ENCODE measurements at places on chromosomes 5 and 9.

- DNase-seq, result no peak
Measured at GRCh38 chr9:134316449-134317160, 9.7 kb upstream of the RXRA start.

DNA sequence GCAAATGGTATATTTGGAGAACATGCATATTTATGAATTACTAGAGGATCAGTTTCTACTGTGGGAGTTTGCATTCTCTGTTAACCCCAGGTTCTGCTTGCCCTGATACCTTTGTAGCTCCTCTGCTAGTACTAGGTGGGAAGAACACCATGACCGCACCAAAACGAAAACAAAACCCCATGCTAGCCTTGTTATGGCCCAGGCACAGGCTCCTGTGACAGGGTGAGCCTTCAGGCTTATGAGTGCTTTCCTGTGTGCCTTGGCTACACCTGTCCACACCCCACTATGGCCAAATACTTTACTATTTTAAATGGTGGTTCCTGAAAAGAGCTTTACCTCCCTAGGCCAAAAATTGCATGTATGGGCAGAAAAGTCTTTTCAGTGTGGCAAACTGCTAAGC, 94.8 kb downstream of the PPIC start:
- DNase-seq, result no peak

GRCh38 chr5:157030692-157031091, 28.2 kb downstream of the HAVCR1 start:
- DNase-seq, result no peak

DNA sequence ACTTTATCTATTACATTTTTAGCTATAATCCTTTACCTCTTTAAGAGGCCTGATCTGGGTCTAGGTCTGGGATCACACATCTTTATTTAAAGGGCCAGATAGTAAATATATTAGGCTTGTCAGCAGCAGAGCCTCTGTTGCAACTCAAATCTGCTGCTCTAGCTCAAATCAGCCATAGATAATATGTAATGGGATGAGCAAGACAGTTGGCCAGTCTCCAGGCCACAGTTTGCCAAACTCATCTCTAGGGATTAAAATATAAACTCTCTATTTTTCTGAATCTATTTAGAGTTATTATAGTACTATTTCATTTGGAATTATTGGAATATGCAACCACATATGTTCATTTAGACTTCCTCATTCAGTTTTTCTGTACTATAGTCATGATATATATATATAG, 115.9 kb upstream of the MINAR2 start:
- DNase-seq, result no peak

- DNase-seq, result no peak
Measured at GRCh38 chr5:115151208-115151805, 18.4 kb downstream of the TRIM36 start.

DNA sequence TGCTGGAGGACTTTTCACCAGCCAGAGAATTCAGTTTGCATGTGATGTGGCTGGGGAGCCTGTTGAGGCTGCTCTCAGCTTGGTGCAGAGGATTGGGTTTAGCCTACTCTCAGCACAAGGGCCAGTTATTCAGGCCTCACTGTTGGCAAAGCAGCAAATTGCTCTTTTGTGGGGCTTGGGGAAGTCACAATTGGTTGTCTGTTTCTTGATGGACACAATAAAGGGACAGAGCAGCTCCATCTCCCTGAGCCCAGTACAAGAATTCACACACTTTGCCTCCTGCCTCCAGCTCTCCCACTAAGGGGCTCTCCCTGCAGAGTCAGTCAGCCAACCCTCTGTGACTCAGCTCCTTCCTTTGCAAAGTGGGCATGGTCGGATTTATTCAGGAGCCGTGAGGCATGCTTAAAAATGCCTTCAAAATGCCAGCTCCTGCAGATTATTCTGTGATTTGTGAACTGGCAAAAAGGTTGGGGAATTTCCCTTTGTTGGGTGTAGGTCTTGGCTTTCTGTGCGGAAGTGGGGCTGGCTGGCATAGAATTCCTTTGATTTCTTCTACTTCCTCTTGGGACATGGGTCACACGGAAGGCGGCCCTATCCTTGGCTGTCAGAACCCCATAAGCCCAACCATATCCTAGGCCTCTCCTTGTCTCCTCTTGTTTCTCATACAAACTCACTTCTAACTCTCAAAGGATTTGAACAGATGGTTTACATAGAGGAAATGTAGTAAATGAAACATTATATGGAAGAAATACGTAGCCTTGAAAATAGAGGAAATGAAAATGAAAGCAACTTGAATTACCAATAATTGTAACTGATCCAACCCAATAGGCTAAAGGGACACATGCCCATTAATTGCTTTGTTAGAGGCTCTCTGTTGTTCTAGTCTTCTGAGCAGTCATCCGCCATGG, 118.7 kb upstream of the CD180 start:
- peak; percentile 68 for DNase-seq

DNA sequence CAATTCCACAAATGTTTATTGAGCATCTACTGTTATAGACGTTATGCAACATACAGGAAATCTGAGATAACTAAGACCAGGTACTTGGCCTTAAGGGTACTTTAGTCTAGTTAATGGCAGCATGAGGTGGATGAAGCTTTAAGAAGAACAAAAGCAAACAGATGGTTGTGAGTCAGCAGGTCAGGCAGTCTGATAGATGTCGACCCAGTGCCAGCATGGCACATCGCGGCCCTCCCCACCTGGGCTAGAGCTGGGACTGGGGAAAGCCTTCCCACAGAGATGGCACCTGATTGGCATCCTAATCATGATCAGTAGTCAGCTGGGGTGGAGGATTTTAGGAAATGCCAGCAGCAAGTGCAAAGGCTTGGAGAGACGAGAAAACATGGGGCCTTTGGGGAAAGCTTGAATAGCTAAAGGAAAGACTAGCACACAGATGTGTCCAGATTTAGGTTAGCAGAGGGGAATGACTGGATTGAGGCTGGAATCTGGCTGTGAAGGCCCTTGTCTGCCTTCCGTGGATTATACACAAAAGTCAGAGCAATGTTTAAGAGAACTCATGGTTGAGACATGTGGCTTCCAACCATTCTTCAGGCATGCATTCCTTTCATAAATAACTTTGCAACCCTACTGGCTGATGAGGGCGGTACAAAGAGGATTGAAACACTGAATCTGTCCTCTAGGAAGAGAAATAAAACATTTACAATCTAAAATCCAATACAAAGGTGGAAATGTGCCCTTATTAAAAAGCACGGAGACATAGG, 395.4 kb upstream of the WWC1 start:
- DNase-seq, result no peak

DNA sequence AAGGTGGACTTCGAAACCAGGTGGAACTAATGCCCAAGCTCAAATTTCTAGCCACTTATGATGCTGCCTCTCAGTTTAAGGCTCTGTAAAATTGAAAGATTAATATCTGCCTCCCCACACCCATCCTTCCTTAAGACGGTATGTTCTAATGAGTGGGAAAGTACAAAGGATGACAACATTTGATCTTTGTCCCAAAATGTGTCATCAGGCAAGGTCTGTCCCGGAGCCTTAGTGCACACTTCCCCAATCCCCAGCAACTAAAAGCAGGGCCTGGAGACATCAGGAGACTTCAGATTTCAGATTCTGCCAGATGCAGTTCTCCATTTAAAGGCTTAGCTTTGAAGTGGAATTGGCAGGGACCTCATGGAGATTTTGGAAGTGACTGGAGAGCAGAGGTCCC, 316.5 kb downstream of the ASTN2 start:
- DNase-seq, result no peak

- DNase-seq, result no peak
Measured at GRCh38 chr5:17214893-17215292, 2.5 kb upstream of the BASP1 start.

DNA sequence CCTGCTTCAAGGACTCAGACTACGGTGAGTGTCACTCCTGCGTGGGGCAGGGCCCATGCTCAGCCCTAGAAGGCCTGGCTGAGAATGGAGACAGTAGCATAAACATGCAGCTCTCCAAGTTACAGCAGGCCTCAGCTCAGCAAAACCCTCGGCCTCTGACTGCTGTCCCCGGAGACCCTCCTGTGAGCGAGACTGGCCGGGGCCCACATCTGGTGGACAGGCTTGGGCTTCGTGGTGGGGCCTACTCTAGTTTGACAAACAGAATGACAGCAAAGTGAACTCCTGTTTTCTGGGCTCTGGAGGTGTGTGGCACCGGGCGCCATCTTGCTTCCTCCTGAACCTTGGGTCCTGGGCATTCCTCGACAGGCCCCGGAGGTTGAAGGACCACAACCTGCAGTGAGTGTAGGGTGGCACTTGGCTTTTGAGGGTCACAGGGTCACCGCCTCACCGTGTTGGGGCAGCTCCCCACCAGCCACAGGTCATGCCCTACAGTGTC, 97.5 kb downstream of the PHF2 start:
- no peak for DNase-seq

GRCh38 chr9:115883467-115884329, 269.9 kb upstream of the PAPPA start:
- no peak for DNase-seq

- DNase-seq, result no peak
Measured at GRCh38 chr5:92613546-92613945, 967.5 kb downstream of the NR2F1-AS1 start.

DNA sequence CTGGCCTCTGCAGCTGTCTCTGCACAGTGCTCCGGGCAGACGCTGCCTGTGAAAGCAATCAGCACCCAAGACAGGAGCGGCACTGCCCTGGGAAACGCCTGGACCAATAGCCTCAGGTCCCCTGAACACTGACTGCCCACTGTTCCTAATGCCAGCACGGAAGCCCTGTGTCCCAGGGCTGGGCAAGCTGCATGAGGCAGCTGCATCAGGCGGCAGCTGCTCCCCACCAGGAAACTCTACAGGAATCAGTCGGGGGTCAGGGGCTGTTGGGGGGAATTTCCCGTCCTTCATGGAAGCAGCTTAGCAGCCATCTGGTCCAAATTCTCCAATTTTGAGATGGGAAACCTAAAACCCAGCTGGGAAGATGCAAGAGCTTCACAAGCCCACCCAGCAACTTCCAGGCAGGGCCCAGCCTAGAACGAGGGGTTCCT, 118.6 kb downstream of the VAV2 start:
- no peak for DNase-seq

DNA sequence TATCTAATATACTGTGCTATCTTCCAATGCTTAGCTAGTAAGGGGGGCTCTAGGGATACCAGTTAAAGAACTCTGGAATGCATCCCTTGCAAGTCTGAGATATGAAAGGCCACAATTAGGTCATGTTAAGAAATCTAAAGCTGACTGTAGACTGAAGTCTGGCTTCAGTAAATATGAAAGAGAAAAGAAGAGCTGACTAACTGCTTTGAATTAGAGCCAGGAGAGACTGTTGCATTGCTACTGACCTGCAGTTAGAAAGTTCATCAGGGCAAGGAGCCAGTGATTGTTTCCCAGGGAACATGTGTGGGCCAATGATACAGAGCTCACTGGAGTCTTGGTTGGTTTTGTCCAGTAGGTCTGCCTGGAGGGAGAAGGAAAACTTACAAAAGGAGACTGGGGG, 472.1 kb upstream of the TNC start:
- DNase-seq, result no peak

GRCh38 chr9:1415146-1415545, 365.0 kb downstream of the DMRT2 start:
- DNase-seq, result no peak

- DNase-seq, result peak; percentile 67
Measured at GRCh38 chr9:100595391-100596199, 17.7 kb downstream of the CAVIN4 start.

DNA sequence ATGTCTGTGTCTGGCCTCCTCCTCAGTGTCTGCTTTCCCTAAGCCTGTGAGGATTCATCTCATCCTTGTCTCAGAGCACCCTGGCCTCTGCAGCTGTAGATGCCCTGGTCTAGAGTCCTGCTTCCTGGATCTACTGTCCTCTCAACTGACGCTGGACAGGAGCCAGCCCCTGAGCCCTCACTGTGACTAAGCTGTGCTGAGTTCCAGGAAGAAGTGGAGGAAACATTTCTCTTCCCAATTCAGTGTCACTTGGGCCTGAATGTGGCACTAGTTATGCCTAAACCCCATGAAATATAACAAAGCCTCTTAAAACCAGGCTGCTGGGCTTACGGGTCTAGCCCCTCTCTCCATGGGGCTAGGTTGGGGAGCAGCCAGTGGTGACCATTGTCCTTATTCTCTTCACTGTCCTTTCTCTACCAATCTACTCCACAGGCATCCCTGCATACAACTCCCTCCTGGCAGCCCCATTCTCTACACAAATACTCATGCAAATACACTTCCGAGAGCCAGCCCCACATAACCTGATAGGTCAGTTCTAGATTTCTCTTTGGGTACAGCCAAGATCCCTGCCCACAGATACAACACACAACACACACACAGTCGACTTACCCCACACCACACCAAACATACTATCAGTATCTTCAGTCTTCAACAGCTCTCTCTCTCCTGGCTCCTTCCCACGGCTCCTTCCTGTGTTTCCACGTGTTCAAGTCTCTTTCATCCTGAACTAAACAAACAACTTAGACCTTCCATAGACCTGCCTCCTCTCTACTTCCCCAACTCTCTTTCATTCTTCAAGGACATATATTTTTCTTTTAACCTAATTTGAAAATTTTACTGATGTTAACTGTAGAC, 220.8 kb downstream of the SNX18 start:
- DNase-seq, result no peak

- no peak for DNase-seq
Measured at GRCh38 chr9:133415170-133415569, 2.6 kb downstream of the REXO4 start.

- DNase-seq, result no peak
Measured at GRCh38 chr9:107584944-107585343, 95.4 kb upstream of the KLF4 start.

- no peak for DNase-seq
Measured at GRCh38 chr9:131776036-131776435, 36.2 kb upstream of the RAPGEF1 start.

DNA sequence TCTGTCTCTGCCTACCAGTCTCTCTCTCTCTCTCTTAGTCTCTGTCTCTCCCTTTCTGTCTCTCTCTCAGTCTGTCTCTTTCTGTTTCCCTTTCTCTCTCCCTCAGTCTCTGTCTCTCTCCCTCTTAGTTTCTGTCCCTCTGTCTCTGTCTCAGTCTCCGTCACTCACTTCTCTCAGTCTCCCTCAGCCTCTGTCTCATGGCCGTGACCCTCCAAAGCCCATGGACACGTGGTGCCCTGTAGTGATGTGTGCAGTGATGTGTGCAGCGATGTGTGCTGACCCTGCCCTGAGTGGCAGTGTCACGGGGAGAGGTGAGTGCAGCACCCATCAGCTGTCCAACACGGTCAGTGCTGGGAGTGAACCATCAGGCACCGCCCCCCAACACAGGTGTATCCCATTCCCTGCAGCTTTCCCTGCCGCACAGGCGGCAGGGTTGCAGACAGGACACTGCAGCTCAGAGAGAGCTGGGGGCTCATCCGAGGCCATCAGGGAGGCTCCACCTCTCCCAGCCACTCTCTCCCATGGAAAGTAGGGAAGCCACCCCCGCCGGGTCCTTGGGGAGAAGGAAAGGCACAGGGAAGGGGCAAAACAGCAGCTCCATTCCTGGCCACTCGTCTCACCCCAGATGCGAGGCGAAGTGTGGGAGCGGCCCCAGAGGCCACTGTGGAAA, 794 bp upstream of the LRRC14B start:
- DNase-seq, result no peak
